ENCODE measurements at places on chromosomes 3 and 15. TPM values are rescaled to one million over a fixed set of nuclear protein-coding genes. Genes with fewer than 3 reads are reported as not detected.
A peak's percentile ranks its signal among the peaks of the same experiment; 100 is the strongest.

DNA sequence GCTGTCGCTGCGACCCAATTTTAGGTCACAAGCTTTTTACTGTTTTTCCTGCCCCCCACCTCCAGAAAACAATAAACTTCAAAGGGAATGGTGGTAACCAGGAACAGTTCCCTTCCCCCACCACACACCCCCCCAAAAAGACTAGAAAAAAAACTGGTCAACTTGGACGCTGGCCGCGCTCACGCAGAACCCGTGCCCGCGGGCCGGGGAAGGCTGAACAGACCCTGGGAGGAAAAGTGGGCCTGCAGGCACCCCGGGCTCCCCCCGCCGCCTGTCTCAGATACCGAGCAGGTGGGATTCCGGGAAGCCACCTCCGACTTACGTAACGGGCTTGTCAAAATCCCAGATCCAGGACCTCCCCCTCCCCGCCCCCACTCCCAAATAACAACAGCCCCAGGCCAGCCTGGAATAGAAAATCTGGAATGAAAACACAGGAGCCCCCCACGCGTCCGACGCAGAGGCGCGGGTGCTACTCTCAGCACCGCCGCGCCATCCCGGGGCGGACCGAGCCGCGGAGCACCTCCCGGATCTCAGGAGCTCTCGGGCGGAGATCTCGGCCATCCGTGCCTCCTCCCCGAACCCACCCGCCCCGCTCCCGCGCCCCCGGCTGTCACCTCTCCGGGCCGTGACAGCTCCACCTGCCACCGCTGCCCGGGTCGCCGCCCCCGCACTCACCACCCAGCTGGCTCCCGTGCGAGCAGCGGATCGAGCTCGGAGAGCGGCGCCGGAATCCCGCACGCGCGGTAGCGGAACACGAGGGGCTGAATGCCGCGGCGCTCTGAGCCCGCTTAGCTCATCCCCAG lies 557 bp downstream of the DENND4A start:
- DNase-seq: peak; percentile 11

GRCh38 chr15:60975218-60975617 lies 253.9 kb downstream of the RORA start:
- DNase-seq: no peak

DNA sequence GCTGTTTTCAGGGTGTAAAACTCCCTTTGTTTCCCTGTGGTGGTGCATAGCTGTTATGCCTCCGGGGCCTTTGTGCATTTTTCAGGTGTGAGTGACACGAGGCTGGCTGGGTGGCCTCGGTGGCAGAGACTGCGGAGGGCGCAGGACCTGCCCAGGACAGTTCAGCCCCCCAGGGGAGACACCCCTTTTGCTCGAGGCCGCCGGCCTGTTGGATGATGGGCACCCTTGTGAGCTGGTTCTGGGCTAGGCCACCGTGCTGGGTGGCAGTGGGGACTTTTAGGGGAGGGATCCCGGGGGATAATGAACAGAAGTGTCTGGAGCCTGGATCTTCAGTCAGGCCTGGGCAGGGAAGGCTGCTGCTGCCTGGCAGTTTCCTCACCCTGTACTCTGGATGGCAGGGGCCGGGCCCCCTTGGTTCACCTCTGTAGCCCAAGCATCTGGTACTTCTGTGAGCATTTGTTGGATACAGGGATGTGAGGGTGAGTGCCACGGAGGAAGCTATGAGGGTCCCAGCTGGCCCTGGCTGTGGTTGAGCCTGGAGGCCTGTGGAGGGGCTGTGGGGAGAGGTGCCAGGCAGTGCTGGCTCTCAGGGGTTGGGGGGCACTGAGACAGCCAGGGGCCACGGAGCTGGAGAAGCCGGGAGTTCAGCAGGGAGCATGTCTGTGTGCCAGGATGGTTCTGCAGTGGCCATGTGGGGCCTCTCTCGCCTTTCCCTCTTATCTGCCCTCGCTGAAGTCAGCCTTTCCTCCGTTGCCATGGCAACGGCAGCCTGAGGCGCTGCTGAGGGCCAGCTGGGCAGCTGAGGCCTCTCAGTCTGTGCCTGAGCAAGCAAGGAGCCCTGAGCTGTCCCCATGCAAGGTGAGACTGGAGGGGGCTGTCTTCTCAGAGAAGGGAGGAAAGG lies 49.0 kb downstream of the KY start:
- no peak for DNase-seq

ZNF80 gene
- total RNA-seq: not detected

Measured in thoracic aorta (tissue), 2 donors.